Vein endothelial cell (primary cell): ENCODE measurements at places on chromosomes 2 and 18. TPM values are rescaled to one million over a fixed set of nuclear protein-coding genes. Genes with fewer than 3 reads are reported as not detected.

The OR6B2 gene
- not detected in 2 replicates for total RNA-seq

The DSEL gene
- 25.1 and 26.8 TPM in 2 replicates for total RNA-seq

The FKBP1B gene
- 10.1 and 10.2 TPM in 2 replicates for total RNA-seq

The SLC5A6 gene
- total RNA-seq, result 29.7 and 41.7 TPM in 2 replicates

The FOXI3 gene
- not detected in 2 replicates for total RNA-seq

The CNTNAP5 gene
- not detected in 2 replicates for total RNA-seq

The AMER3 gene
- total RNA-seq, result not detected in 2 replicates

The POTEE gene
- 0.29 and 0.33 TPM in 2 replicates for total RNA-seq
